ENCODE measurements at places on chromosomes 1 and 21. TPM values are rescaled to one million over a fixed set of nuclear protein-coding genes. Genes with fewer than 3 reads are reported as not detected.
A peak's percentile ranks its signal among the peaks of the same experiment; 100 is the strongest.

NBPF10 gene
- 0.66 TPM for total RNA-seq

DNA sequence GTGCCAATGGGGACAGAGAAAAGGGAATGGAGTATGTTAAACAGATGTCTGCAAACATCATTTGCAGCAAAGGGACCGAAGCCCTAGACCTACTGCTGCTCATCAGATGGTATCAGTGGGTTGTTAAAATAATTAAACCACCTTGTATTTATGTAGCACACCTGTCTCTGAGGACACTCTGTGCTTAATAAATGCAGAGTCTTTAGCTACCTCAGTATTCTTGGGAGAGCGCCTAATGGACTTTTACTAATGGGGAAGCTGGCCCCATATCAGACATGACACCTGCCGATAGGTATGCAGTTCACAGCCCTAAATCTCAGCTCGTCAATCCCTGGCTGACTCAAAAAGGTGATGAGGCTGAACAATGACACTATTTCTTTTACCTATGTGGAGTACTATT is 54.4 kb downstream of the SYT6 start:
- no peak for DNase-seq

MEX3A gene
- total RNA-seq, result 1.3 TPM

- DNase-seq, result no peak
Measured at GRCh38 chr1:65193129-65193695, 45.2 kb downstream of the AK4 start.

DNA sequence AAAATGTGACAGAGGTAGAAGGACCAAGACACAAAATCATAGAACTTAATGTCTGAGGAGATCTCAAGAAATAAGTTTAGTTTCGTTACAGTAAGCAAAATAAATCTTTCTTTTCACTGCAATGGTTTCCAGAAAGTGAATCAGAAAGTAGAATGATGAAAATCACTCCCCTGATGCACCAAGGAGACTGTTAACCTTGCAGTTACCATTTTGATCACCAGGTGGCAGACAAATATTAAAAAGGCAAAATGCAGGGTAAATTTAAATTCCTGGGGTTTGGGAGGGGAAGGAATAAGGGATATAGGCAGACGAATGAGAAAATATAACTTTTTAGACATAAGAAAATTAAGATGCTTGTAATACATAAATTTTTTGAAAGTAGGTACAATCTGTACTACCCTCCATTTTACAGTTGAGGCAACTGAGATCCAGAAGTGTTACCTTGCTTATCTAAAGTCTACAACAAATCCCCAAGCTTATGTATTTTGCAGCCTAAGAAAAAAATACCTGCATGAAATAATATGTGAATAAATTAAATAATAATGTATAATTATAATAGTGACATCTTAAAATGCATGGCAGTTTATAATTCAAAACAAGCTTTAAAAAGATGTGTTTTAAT is 253.2 kb downstream of the CRB1 start:
- DNase-seq, result peak; percentile 26

DNA sequence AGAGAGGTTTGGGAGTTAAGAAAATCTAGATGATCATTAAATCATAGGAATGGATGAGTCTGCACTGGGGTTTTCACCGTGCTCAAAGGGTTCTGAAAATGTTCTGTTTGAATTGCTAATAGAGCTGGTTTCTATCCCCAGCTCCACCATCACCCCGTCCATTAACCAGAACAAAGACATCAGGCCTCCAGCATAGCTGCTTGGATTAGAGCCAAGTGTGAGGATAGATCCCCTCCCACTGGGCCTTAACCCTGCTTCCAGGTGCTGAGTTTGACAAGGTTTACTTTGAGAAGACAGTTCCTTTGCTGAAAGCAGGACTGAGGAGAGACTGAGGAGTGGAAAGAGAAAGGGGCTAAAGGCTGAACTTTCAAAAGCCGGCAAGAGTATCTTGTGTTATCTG is 48.3 kb downstream of the MPZL1 start:
- DNase-seq, result no peak

LIN28A gene
- under 0.01 TPM for total RNA-seq
